ENCODE measurements at places on chromosomes 3 and 15. TPM values are rescaled to one million over a fixed set of nuclear protein-coding genes. Genes with fewer than 3 reads are reported as not detected.

The NUP210 gene
- 2.0 TPM for total RNA-seq

The ENTPD3 gene
- 13.9 TPM for total RNA-seq

The CNTN4 gene
- 10.0 TPM for total RNA-seq

The ZPLD1 gene
- total RNA-seq: not detected

The CA12 gene
- total RNA-seq: 0.49 TPM

The DUOX1 gene
- total RNA-seq: under 0.01 TPM

The IL17RD gene
- 16.8 TPM for total RNA-seq

The GRIP2 gene
- 0.16 TPM for total RNA-seq

DNA sequence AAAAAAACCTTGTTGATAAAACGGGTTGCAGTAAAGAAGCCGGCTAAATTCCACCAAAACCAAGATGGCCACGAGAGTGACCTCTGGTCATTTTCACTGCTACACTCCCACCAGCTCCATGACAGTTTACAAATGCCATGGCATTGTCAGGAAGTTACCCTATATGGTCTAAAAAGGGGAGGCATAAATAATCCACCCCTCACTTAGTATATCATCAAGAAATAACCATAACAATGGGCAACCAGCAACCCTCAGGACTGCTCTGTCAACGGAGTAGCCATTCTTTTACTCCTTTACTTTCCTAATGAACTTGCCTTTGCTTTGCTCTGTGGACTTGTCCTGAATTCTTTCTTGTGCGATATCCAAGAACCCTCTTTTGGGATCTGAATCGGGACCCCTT, 14.4 kb upstream of the CDC25A start:
- no peaks in the 10 kb centered on the region for H3K4me1 ChIP-seq
- no peaks in the 10 kb centered on the region for H3K27me3 ChIP-seq
- H3K36me3 ChIP-seq: no peaks in the 10 kb centered on the region
- no peak overlapping the region for H3K4me3 ChIP-seq
- H3K27ac ChIP-seq: no peak overlapping the region

DNA sequence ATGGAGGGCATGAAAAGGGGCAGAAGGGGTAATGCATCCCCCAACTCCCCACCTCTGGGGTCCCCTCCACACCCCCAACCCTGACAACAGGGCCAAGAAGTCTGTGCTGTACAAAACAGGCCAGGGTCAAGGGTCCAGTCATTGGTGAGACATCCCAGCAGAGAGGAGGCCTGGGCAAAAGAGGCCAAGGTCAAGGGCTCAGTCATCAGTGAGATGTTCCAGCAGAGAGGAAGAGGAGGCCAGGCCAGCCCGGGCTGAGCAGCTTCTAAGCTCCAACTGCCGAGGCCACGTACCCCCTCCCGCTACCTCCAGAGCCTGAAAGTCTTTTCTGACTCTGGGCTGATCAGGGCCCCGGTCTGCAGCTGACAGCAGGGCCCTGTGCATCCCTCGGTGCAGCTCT, 52.4 kb downstream of the LHFPL4 start:
- H3K27me3 ChIP-seq: peaks cover 41% of the 10 kb centered on the region
- no peaks in the 10 kb centered on the region for H3K4me1 ChIP-seq
- no peak overlapping the region for H3K27ac ChIP-seq
- no peaks in the 10 kb centered on the region for H3K36me3 ChIP-seq
- no peak for DNase-seq
- no peak overlapping the region for H3K4me3 ChIP-seq

GRCh38 chr3:17027318-17027717, 142.6 kb downstream of the PLCL2 start:
- H3K4me3 ChIP-seq: no peak overlapping the region
- H3K4me1 ChIP-seq: no peaks in the 10 kb centered on the region
- no peaks in the 10 kb centered on the region for H3K36me3 ChIP-seq
- H3K27me3 ChIP-seq: no peaks in the 10 kb centered on the region
- DNase-seq: no peak

GRCh38 chr3:185712337-185712736, 112.5 kb downstream of the IGF2BP2 start:
- no peak for DNase-seq
- H3K4me3 ChIP-seq: no peak overlapping the region
- no peaks in the 10 kb centered on the region for H3K4me1 ChIP-seq
- H3K27me3 ChIP-seq: no peaks in the 10 kb centered on the region
- no peak overlapping the region for H3K27ac ChIP-seq

GRCh38 chr3:48698891-48699290, 13.2 kb upstream of the NCKIPSD start:
- DNase-seq: no peak
- H3K4me3 ChIP-seq: no peak overlapping the region
- H3K4me1 ChIP-seq: no peaks in the 10 kb centered on the region
- peaks cover 1% of the 10 kb centered on the region for H3K36me3 ChIP-seq
- no peaks in the 10 kb centered on the region for H3K27me3 ChIP-seq

- no peaks in the 10 kb centered on the region for H3K4me1 ChIP-seq
- H3K27me3 ChIP-seq: no peaks in the 10 kb centered on the region
- no peak overlapping the region for H3K4me3 ChIP-seq
- H3K27ac ChIP-seq: no peak overlapping the region
- no peaks in the 10 kb centered on the region for H3K36me3 ChIP-seq
Measured at GRCh38 chr15:49927189-49927861, 191.7 kb downstream of the ATP8B4 start.

DNA sequence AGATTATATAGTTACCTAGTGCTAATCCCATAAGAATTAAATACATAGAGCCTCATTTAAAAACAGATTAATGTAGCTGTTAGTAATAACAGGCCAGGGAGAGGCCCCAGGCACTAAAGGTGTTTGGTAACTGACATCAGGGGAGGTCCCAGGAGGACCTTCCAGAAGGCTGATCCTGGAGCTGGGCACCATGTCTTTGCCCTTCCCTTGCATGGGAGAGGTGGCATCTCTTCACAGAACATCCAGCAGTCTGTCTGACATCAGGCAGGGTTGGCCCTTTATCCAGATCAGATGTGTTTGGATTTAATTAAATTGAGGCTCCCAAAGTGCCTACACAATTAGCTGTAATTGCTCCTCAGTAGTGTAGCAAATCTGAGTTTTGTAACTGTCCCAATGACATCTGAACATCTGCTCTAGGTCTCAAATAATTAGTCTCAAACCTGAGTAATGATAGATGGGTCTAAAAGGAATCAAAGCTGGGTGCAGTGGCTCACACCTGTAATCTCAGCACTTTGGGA, 53.0 kb downstream of the RLBP1 start:
- H3K36me3 ChIP-seq: no peaks in the 10 kb centered on the region
- H3K4me1 ChIP-seq: no peaks in the 10 kb centered on the region
- no peak overlapping the region for H3K4me3 ChIP-seq

All from sigmoid colon (tissue), 7 donors.